ENCODE measurements at places on chromosomes 12 and 14. TPM values are rescaled to one million over a fixed set of nuclear protein-coding genes. Genes with fewer than 3 reads are reported as not detected.

MNAT1 gene
- 15.4 TPM for total RNA-seq

EXOC5 gene
- 71.1 TPM for total RNA-seq

OAS2 gene
- 3.2 TPM for total RNA-seq

SIX6 gene
- not detected for total RNA-seq

PFDN5 gene
- 305 TPM for total RNA-seq

ABCD4 gene
- 46.2 TPM for total RNA-seq

ASCL1 gene
- 0.53 TPM for total RNA-seq

LRRK2 gene
- total RNA-seq: 1.7 TPM

SVOP gene
- 0.50 TPM for total RNA-seq

- DNase-seq: no peak
These were observed 767 bp upstream of the CRY1 start for GRCh38 chr12:107094183-107094448.

DNA sequence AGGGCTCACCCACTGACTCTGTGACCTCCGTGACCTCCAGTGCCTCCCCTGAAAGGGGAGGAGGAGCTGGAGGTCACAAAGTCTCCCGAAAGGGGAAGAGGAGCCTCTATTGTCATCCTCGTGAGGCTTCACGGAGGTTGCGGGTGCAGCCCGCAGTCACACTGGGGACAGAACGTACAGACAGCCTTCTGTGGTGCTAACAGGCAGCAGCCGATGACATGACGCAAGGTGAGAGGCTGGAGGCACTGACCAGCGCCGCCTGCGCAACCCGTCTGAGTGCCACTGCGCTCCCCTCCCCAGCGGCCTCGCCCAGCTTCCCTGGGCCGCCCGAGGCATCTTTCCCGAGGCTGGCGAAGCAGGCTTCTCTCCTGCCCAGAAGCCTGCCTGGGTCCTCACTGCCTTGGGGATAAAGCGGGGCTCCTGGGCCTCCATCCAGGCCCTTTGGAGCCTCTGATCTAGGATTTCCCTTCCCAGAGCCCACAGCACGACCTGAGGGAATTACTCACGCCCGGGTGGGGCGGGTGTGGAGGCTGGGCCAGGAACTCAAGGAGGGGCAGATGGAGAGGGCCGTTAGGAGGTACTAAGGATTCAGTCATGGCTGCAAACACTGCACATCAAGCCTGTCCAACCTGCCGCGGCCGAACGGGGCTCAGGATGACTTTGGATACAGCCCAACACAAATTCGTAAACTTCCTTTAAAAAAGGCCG is 12.3 kb upstream of the LBHD2 start:
- peak; percentile 64 for DNase-seq

- no peak for DNase-seq
These were observed 2.1 kb downstream of the TMEM30B start for GRCh38 chr14:61279082-61279481.

DNA sequence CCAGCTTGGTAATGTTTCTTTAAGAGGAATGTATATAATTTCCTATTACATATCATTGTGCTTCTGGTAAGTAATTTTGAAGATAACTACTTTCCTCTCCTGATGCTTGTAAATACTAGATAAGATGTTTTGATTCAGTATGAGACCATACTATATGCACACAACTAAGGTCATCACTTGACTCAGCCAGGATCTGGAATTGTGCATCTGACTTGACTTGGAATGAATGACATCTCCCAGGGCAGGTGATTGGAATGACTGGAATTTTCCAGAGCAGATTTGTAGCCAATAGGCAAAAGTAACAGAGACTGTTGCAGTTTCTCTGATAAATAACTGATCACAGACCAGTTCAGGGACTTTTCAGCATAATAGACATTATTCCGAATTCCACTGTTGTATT is 11.1 kb downstream of the BEST3 start:
- DNase-seq: no peak

DNA sequence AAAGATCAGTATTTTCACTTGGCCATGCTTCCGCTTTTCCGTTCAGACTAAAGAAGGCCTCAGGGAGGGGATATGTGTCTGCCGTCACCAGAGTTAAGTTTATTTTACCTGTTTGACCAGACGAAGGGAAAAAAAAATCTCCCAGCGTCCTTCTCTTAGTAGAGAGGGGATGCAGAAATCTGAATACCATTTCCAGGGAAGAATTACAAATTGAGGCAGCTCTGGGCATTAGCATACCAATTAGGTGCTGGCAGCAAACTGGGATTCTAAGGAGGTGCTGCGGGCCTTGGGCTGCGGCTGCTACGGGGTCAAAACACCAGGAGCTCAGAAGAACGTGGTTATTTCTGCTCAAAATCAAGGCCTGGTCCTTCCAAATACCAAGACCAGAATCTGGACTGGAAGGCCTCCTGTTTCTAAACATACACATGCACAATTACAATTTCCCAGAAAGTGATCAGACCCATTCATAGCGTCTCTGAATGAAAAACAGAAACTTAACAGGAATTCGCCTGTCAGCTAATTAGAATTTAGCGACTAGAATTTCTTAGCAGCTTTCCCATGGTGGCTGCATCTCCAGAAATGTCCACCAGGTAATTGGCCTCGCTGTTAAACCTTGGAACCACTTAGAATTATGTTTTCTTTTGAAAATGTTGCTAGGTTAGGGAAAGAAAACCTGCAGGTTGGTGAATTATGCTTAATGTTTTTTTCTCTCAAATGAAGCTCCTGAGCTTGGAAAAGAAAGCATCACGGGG is 617.0 kb downstream of the VRK1 start:
- no peak for DNase-seq

GRCh38 chr14:30337456-30337855 is 221.5 kb upstream of the G2E3 start:
- no peak for DNase-seq

DNA sequence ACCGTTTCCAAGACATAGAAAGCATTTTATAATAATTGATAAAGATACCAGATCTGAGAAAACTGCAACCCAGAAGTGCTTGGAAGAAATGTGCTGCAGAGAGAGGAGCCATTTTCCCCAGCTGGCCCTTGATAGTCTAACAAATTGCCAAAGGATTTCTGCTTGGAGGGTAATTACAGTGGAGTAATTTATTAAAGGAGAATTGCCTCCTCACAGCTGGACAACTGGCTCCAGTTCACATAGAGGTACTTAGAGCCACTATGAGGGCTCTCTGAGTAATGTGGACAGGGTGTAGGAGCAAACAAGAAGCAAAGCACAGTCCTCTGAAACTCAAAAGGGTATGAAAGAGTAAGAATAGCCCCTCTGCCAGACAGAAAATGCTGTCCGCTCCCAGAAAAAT is 335.6 kb downstream of the SYT1 start:
- DNase-seq: no peak

DNA sequence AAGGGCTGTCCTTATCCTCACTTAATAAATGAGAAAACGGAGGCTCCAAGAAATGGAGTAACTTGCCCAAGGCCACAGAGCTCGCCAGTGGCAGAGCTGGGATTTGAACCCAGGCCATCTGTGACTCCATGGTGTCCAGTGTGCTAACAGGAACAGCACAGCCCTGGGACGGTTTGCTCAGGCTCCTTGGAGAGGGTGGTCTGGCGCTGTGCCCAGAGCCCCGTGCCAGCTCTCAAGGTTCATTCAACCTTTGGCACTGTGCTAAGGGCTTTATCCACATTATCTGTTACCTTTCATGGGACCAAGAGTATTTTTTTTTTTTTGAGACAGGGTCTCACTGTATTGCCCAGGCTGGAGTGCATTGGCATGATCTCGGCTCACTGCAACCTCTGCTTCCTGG is 8.1 kb downstream of the DAO start:
- no peak for DNase-seq

GRCh38 chr12:68115281-68115680 is 44.3 kb downstream of the IFNG start:
- no peak for DNase-seq

GRCh38 chr12:121288158-121288845 is 8.2 kb downstream of the CAMKK2 start:
- DNase-seq: no peak

GRCh38 chr12:47709237-47709636 is 3.4 kb upstream of the RPAP3 start:
- DNase-seq: no peak

DNA sequence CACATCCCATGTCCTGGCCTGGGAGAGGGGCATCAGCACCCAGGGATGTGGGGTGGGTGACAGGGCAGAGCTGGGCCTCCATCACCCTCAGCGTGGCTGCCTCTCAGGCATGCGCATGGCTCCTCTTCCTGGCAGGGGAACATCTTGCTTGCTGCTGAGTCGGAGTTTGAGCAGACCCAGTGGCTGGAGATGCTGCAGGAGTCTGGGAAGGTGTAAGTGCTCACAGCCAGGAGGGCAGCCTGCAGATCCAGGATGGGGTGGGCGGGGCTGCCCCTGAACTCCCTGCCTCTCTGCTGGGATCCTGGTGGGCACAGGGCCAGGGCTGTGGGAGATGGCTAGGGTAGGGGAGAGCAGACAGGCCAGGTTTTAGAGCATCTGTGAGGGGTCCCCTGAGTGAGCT is 16.2 kb downstream of the PLEKHD1 start:
- DNase-seq: no peak

All from colonic mucosa (tissue), 4 donors.